ENCODE measurements at places on chromosomes 1 and 21.

DNA sequence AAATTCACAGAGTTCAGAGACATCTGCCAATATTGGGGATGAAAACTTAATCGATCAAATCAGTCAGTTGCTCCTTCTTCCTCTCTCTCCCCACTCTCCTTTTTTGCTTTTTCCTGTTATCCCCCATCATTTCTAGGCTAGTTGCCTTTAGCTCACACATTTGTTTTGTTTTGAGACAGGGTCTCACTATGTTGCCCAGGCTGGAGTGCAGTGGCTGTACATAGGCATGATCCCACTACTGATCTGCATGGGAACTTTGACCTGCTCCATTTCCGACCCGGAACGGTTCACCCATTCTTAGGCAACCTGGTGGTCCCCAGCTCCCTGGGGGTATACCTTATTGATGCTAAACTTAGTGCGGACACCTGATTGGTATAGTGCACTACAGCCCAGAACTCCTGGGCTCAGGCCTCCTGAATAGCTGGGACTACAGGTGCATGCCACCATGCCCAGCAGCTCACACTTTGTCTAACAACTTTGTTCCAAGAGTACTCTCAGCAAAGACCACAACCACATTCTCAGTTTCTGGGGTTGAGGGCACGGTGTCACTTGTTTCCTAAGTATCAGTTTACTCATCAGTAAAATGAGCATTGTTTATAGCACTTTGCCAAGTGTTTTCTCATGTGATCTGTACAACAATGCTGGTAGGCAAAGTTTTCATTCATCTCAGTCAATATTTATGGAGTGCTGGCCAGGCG lies 6.7 kb upstream of the ELOA start:
- DNase-seq: no peak

DNA sequence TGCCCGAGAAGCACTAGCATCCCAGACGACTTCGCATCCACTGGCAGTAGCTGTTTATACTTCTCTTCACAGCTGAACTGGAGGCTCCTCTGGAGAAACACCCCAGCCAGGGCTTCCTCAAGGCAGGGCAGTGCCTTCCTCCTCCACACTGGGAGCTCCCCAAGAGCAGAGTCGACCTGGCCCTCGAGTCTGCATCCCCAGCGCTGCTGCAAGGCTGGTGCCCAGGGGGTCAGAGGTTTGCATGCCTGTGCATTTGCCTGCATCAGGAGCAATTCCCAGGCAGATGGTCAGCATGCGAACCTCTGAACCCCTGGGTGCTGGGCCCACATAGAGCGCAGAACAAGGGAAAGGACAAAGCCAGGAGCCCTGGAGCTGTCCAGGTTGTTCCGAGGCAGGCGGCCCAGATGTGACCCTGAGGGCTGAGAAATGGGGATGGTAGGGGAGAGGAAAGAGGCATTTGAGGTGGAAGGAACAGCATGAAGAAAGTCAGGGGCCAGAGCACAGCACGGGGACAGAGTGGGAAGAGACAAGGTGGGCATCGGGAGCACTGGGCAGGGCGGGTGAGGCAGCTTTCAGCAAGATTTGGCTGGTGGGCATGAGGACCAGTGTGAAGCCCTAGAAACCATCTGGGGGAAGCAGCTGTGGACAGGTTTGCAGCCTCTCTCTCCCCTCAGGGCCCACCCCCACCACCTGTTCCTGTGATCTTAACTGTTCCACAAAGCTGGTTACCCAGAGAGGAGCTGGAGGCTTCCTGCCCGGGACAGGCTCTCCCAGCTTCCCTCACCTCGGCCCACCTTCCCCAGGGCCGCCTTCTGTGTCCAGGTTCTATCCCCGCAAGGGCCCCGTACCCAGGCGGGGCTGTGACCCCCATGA lies 6.4 kb upstream of the S100A8 start:
- no peak for DNase-seq

DNA sequence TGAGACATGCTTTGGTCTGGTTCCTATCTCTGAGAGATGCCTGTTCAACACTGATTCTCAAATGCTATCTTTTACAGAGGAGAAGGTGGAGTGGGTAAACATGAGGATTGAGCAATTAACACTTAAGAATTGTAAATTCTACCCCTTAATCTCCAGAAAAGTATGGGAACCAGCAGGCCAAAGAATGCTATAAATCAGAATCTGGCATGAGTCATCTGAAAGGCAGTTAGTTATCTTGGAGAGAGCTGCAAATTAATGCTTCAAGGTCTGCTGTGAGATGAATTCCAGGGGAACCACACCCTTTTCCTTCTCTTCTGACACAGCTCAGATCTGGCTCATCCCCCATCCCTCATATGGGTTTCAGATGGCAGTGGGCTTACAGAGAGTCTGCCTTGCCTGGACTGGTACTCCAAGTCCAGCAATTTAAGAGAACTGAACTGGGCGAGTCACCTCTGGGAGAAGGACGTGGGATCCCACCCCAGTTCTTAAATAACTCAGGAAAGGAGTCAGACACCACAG lies 5.2 kb downstream of the S100A10 start:
- peak; percentile 96 for DNase-seq

DNA sequence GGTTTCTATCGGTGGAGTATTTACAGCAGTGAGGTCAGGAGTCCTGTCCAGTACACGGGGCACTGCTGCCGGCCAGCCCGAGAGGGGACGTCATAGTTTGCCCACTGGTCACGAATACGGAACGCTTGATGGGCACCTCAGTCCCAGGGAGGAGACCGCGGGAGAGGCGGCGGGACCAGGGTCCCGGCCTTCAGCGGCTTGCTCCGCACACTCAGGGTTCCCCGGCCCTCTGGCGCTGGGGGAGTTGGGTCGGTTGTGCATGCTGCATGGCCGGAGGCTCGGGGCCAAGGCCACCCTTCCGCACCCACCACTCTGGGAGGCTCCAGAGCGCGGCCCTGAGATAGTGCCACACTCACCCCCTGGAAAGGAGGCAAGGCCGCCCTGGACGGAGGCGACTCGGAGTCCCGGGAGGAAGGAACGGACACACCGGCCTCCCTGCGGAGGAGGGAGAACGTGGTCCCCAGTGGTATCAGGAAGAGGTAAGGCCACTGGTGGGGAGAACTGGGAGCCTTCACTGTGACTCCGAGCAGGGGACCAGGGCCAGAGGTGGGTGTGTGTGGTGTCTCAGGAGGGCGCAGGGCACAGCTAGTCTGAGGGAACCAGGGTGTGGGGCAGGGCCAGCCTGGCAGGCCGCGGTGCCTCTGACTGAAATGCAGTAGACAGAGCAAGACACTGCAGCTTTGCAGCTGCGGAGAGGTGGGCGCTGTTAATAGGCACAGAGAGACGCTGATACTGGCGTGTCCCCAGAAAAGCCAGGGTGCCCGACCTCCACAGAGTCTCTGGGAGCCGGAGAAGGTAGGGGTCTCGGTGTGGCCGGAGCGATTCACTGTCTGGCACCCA lies 28.6 kb upstream of the PRSS38 start:
- no peak for DNase-seq

DNA sequence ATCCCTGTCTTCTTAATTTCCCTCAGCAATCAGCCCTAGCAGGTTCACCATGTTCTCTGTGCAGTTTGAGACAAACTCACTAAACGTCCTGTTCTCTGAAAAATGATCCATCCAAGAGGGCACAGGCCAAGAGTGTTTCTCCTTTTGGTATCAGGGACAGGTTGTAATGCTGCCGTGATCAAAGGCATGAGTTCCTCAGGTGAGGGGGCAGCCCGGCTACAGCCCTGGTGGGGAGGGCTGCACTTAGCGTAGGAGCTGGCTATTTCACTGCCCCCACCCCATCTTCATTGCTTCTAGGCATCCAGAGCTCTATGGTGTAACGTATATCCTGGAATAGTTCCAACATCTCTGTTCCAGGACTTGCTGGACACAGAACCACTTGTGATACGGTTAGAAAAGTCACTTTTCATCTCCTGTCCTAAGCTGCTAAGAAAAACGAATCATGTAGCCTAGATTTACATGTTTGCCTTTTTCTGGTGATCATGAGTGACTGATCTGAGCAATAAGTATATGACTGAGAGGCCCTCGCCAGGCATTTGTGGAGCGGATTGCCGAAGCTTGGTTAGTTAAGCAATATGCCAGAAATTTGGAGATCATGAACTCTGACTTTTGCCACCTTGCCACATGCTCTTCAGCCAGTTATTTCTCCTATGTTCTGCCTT lies 41.1 kb upstream of the SRP9 start:
- DNase-seq: no peak

- DNase-seq: no peak
These were observed 465.6 kb downstream of the CAMTA1 start for GRCh38 chr1:7250597-7251453.

GRCh38 chr1:44316231-44316759 lies 38.8 kb downstream of the ERI3 start:
- no peak for DNase-seq

DNA sequence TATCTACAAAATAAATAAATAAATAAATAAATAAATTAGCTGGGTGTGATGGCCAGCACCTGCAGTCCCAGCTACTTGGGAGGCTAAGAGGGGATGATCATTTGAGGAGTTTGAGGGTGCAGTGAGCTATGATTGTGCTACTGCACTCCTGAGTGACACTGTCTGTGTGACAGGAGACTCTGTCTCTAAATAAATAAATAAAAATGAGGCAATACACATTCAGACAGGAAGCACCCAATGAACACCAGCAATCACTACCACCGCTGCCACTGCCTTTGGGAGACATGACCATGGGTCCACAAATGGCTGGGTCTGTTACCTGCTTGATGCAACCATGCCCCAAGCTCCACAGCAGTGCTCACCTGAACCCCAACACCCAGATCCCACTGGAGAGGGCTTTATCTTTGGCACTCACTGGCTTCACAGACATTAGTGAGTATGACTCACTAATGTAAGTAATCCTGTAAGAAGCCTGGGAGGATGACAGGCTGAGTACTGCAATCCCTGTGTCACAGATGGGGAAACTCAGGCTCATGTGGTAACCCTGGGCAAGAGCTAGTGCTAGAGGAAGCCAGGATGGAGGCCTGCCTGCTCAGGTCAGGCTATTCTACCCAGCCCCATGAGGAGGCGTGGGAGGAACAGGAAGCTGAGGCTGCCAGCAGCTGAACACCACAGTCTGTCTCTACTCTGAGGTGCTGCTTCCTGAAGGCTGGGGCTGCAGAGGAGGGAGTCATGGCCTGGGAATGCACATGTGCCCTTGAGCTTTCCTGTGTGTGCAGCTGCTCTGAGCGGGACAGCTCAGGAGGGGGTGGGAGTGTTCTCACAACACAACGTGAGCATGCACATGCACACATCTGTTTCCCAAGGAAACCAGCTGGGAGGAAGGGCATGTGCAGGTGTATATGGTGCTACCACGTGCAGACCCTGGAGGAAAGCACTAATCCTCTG lies 43.0 kb downstream of the SLC9A1 start:
- peak; percentile 100 for DNase-seq

DNA sequence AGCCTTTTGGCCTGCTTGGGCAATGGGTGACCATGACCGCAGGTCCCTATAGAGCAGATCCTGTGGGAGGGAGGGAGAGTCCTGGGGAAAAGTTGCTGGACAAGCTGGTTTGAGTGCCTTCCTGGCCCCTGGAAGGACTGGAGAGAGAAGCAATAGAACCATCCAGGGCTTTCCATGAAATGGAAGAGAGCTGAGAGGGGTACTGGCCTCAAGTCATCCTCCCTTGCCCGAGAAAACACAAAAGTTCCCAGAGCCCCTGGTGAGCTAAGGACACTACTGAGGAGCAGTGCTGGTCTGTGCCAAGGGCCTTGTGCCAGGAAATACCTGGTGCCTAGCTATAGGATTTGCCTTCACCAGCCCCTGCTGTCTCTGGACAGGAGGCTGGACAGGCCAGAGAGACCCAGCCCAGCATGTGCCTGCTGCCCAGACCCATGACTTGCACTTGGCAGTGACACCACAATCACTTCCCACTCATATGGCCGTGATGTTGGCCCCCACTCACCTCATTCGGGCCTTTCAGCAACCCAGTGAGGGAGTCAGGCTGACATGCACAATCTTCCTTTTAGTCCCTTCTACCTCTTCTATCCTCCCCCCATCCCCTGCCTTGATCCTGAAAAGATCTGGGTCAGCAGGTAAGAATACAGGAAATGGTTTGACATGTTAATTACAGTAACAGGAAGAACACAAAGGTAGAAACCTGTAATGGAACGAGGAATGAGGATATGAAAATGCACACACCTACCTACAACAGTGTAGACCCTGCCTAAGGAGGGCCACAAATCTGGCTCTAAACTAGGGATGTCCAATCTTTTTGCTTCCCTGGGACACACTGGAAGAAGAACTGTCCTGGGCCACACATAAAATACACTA lies 7.0 kb downstream of the SH3BP5L start:
- no peak for DNase-seq

GRCh38 chr21:15183813-15184257 lies 119.0 kb upstream of the NRIP1 start:
- no peak for DNase-seq

DNA sequence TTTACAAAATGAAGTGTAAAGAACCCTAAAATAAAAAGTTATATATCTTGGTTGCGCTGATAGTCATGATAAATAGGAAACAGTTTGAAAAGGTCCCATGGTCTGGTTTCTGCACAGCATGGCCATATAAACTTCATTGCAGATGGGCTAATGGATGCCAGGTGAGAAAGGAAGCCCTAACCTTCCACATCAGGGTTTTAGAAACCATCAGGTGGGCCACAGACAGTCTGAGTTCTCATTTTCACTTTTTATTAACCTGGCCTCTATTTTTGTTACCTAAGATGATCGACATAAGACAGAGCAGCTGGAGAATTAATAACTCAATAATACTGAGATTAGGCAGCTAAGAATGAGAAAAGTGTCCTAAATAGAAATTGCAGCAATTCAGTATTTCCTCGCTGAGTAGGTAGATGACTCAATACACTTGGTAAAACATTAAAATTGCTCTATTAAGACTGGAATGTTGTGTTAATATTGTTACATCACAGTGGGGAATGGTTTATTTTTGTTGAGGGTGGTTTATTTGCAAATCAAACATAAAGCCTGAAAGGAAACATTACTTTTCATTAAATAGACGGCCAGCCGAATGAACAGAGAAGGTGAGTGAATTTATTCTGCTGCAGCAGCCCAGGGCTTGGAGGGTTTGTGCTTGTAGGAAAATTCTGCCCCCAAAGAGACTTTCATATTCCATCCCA lies 21.1 kb downstream of the C1orf21 start:
- peak; percentile 40 for DNase-seq

- DNase-seq: no peak
These were observed 240.1 kb downstream of the KCTD3 start for GRCh38 chr1:215807218-215807617.
